ENCODE measurements at places on chromosomes 16 and 17. TPM values are rescaled to one million over a fixed set of nuclear protein-coding genes. Genes with fewer than 3 reads are reported as not detected.

Gene SGSM2
- total RNA-seq = 43.4 TPM

Gene MPP3
- 17.4 TPM for total RNA-seq

Gene ZNF286A
- total RNA-seq = 29.1 TPM

Gene ABCC3
- 137 TPM for total RNA-seq

Gene NKD1
- total RNA-seq = 0.54 TPM

Gene KRTAP4-6
- total RNA-seq = not detected

Gene HLF
- 0.42 TPM for total RNA-seq

Gene SLFN14
- not detected for total RNA-seq

Gene KRTAP1-1
- not detected for total RNA-seq

Gene ALOX12B
- total RNA-seq = 0.67 TPM

Gene RNU2-1
- total RNA-seq = not detected

Gene TMEM100
- total RNA-seq = not detected

Gene SHBG
- total RNA-seq = 0.64 TPM

Gene GPRC5B
- 24.6 TPM for total RNA-seq

Measured in A549 treated with RU486 at 1 μM for 4 hours (cell line).